ENCODE measurements at places on chromosomes 13 and 19.

DNA sequence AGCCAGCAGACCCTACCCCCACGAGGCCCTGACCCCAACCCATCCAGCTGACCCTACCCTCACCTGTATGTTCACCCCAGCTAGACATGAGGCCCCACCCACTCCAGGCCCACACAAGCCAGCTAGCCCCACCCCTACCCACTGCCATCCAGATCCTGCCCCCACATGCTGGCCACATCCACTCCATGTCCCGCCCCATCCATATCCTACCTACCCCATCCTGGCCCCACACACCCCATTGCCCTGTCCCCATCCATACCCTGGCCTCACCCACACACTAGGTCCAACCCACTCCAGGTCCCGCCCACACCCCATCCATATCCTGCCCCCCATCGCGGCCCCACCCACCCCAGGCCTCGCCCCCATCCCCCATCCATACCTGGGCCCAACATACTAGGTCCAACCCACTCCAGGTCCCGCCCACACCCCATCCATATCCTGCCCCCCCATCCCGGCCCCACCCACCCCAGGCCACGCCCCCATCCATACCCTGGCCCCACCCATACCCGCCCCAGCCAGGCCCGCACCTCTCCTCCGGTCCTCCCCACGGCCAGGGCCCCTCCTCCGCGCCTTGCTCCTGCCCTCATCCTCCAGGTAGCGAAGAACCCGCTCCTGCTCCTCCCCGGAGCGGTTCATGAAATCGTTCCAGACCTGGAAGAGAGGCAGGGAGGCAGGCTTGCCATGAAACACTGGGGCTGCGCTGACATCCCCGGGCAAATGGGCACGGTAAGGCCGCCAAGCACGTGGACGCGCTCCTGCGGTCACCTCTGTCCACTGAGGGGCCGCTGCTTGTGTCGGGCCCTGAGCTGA, 7.2 kb downstream of the RNU6-9 start:
- no peak for DNase-seq

DNA sequence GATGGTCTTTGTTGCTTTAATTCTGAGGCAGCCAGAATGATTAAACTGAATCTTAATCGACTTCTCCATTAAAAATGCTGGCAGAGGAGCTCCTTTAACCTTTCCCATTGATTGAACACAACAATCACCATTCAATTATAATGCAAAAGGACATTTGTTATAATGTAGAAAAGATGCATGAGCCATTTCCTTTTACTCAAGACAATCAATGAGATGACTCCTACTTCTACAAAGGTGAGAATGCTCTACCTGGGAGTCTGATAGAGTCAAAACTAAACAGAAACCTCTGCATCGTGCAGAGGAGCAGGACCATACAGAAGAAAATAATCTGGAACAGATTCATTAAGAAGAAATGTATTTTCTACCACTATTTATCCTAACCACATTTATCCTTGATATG, 253.6 kb upstream of the DACH1 start:
- no peak for DNase-seq

- no peak for DNase-seq
These were observed 658 bp downstream of the CLPP start for GRCh38 chr19:6362027-6362350.

DNA sequence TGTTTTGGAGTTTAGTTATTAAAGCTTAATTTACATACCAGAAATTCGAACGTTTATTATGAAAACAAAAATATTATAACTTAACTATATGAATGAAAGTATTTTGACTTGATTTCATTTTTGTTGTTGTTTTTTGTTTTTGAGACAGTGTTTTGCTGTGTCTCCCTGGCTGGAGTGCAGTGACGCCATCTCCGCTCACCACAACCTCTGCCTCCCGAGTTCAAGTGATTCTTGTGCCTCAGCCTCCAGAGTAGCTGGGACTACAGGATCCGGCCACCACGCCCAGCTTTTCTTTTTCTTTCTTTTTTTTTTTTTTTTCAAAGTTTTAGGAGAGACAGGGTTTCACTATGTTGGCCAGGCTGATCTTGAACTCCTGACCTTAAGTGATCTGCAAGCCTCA, 392.6 kb downstream of the PCDH17 start:
- no peak for DNase-seq

DNA sequence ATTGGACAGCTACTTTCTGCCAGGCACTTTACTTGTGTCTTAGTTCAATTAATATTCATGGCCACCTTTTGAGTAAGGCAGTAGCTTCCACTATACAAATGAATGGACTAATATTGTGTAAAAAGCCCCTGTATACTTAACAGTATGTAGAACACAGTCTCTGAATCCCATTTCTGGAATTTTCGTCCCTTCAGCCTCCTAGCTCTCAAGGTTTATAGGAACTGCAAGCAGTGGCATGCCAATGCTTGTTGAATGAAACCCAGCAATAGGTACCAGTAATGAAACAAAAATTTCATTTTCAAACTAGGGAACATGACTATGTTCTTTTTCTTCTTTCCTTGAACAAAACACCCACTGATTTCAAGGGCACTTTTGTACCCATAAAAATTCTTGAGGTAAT, 361.6 kb downstream of the TDRD3 start:
- no peak for DNase-seq

DNA sequence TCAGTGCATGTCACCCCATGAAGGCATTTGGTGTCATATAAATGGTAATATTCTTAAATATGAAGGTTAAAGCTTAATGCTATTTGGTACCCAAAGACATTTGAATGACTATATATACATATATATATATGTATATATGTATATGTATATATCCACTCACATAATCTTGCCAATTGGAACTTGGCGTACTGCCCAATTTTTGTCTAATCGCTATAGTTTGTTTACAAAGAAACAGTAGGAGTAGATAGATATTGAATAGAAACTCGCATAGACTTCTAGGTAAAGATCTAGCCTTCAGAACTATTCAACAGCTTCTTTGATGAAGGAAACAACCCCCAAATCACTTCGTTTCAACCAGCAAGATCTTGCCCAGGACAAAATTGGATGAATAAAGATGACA, 24.1 kb downstream of the KLF5 start:
- no peak for DNase-seq

- DNase-seq: no peak
These were observed 1438.6 kb downstream of the UQCRFS1 start for GRCh38 chr19:27774337-27774736.

DNA sequence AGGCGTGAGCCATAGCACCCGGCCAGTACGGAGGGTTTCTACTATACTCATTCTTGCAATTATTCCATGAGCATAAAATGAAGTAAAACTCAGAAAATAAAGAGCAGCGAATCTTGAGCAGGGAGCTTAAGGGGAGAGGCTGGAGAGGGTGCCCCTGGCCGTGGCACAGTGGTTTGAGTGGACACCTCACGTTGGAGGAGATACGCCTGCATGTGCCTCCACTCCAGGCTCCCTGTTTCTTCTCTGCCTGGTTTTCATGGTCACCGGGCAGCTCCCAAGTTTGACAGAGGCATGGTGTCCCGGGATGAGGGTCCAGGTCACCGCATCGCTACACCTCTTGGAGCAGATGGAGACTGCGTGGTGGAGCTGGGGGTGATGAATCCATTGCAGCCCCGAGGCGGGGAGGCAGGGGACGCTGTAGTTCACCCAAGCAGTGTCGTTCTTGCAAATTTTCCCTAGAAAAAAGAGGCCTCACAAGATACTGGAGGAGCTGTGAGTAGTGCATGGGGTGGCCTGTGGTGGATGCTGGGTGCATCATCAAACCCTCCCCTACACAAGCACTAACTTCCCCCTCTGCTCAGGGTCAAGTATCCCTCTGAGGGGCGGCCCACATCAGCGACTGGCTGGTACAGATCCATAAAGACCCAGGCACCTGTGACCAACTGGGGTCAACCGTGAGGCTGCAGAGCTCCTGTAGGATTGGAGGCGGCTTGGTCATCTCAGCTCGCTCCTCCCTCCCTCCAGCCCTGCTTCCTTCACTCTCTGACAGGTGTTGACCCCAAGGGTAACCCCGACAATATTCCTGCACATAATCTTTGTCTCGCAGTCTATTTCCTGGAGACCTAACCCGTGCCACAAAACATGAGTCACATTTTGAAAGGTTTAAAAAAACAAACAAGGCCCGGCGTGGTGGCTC, 3.6 kb upstream of the MIER2 start:
- DNase-seq: no peak

DNA sequence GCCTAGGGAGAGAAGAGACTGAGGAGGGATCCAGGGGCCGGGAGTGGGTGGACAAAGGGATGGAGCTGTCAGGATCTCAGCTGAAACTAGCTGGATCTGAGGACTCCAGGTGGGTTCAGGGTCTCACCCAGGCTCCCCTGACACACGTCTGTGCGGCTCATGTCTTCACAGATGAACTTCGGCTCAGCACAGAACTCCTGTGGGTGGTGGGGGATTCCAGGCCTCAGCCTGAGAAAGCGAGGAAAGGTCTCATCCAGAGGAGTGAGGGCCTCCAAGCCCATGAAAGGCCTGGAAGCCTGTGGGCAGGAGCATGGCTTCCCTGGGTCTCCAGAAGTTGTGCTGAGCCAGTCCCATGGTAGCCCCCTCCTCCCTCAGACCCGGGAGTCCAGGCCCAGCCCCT, 1.4 kb downstream of the CAPN12 start:
- no peak for DNase-seq

All from activated CD8-positive, alpha-beta memory T cell treated with anti-CD3 and anti-CD28 coated beads, Interleukin-2, amount 50 U/mL, for 4 hours (primary cell).